ENCODE measurements at places on chromosomes 6 and 20.

- no peak for DNase-seq
Measured at GRCh38 chr20:59184880-59185447, 21.3 kb downstream of the ZNF831 start.

DNA sequence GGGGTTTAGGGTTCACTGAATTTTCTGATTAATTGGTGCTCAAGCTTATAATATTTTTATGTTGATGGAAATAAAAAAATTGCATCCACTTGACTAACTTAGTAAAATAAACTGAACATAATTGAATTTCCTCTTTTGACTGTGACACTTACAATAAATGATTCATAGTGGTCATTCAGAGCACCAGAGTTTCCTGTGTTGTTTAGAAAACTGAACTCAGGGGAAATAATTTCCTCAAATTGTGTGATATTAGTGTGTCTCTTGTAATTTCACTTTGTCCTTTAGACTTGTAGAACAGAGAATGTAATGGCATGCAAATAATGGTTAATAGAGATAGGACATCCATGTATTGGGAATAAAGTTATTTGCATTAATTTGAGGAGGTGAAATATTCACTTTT lies 319.7 kb upstream of the MAN1A1 start:
- no peak for DNase-seq

GRCh38 chr6:136359851-136360250 lies 70.2 kb upstream of the BCLAF1 start:
- no peak for DNase-seq

GRCh38 chr20:50595988-50596693 lies 86.0 kb downstream of the PTPN1 start:
- no peak for DNase-seq

GRCh38 chr20:34401741-34402455 lies 38.8 kb downstream of the ITCH start:
- no peak for DNase-seq

DNA sequence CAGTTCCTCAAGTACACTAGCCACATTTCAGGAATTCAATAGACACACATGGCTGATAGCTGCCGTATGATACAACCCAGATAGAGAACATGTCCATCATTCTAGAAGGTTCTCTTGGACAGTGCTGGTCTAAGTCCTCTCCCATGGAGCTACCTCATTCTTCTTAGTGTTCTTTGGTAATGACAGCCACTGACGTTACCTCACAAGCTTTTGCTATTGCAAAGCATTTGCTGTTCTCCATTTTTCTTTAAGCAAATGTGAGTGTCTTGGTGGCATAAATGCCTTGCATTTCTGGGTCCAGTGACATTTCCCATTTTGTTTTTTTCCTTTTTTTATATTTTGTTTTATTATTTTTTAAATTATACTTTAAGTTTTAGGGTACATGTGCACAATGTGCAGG lies 8.3 kb upstream of the CEBPB start:
- DNase-seq = no peak

- no peak for DNase-seq
Measured at GRCh38 chr6:35674594-35674993, 14.1 kb downstream of the FKBP5 start.

GRCh38 chr20:57390604-57391438 lies at the start of gene RBM38:
Gene RBM38 (plus strand): TSS chr20:57391396. CDS start chr20:57391582, 186 bp downstream.
- peak; percentile 43 for DNase-seq

GRCh38 chr6:86934365-86934764 lies 3.0 kb upstream of the HTR1E start:
- no peak for DNase-seq

DNA sequence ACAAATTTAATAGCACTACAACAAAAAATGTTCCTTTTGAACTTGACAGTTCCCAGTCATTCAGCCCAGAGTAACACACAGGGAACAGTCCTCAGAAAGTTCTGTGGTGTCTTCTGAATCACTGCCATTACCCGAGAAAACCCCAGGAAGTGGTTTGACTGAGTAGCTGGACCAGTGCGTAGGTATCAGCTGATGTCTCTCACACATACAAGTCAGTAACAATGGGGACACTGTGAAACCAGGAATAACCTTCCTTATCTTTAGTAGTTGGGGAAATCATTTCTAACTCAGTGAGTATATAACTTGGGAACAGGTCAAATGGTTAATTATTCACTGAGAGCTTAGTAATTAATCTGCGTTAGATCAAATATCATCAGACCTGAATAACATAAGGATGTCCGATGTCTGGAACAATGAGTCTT lies 73.1 kb downstream of the HIVEP2 start:
- no peak for DNase-seq

- DNase-seq = peak; percentile 73
Measured at GRCh38 chr6:26021001-26021349, 58.4 kb downstream of the TRIM38 start.

GRCh38 chr6:30062471-30063178 lies 1.6 kb downstream of the POLR1H start:
- no peak for DNase-seq

Data from DMS153 (cell line).